ENCODE measurements at places on chromosomes 3 and 15. TPM values are rescaled to one million over a fixed set of nuclear protein-coding genes. Genes with fewer than 3 reads are reported as not detected.
A peak's percentile ranks its signal among the peaks of the same experiment; 100 is the strongest.

DNA sequence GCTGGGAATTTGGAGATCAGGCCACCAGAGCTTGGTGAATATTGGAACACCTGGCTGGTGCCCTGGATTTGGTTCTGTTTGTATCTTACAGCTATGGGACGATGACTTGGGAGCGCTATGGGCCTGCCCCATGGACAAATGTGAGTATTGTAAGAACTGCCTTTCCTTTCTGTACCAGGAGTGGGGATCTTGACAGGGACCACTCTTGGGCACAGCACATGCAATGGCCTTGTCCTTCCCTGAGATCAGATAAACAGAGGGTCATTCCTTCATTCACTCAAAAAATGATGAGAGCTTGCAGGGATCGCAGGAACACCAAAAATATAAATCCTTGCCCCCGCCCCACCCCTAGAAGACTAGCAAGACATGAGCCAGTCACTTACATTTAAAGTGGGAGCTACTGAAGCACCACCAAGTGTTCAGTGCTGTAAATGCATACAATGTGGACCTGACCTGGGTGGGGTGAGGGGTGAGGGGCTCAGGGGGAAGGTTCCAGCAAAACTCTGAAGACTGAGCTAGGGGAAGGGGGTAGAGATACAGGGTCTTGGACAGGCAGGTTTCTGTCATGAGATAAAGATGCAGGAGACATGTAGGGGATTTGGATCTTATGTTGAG is 2.7 kb upstream of the CRELD1 start:
- peaks cover 27% of the 10 kb centered on the region for H3K4me1 ChIP-seq
- no peaks in the 10 kb centered on the region for H3K27me3 ChIP-seq
- H3K4me3 ChIP-seq: no peak overlapping the region
- H3K27ac ChIP-seq: no peak overlapping the region

DNA sequence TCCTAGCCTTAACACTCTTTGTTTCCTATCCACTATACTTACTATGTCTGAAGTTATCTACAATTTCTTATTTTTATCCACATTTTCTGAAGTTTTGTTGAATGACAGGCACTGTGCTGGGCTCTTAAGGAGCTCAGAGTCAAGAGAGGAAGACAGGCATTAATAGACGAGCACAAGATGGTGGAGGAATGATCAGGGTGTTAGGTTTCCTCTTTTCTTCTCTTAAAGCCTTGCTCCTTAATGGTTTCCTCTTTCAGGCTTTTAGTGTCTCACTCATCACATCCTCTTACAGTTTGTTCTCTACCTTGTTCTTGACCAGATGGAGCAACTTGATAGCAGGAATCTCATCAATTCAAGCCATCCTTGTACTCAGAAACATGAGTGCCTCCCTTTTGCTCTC is 52.9 kb upstream of the BCL6 start:
- no peak for DNase-seq
- H3K4me3 ChIP-seq: no peak overlapping the region
- H3K27ac ChIP-seq: peak overlapping the region; percentile 92
- no peaks in the 10 kb centered on the region for H3K27me3 ChIP-seq

DNA sequence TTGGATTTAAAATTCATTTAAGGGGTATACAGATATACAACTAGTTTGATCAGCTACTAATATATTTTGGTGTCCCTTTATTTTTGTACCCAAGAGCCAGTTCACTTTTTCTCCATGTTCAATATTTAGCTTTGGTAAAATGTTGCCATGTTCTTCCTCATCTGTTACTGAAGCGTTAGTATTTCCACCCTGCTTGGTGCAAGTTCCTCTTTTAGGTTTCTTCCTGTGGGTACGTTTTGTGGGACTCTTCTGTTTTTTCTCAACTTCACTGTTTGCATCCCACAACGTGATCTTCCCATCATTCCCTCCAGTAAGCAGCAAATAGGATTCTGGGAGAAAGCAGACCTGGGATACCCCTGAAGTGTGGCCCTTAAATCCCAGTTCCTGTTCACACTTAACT is 14.1 kb downstream of the WDR53 start:
- H3K27me3 ChIP-seq: no peaks in the 10 kb centered on the region
- no peak overlapping the region for H3K27ac ChIP-seq
- no peaks in the 10 kb centered on the region for H3K4me1 ChIP-seq

DNA sequence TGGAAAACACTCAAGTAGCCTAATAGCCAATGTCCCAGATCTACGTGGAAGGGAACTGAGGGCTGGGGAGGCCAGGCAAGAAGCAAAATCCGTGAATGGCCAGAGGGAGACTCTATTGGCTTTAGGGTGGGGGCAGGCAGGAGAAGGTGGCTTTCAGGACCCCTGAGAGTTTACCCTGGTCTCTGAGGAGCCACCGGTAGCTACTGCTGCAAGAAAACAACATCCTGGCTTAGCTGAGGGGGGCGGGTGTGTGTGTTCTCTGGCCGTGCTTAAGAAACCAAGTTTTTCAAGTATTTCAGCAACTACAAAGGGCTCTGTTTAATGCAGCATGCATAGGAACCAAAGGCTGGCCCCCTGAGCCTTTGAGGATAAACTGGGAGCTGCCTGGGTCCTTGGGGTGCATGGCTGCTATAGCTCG is 47.6 kb upstream of the TRPM1 start:
- H3K27me3 ChIP-seq: no peaks in the 10 kb centered on the region
- H3K4me3 ChIP-seq: no peak overlapping the region
- no peaks in the 10 kb centered on the region for H3K36me3 ChIP-seq
- H3K4me1 ChIP-seq: no peaks in the 10 kb centered on the region
- no peak overlapping the region for H3K27ac ChIP-seq

DNA sequence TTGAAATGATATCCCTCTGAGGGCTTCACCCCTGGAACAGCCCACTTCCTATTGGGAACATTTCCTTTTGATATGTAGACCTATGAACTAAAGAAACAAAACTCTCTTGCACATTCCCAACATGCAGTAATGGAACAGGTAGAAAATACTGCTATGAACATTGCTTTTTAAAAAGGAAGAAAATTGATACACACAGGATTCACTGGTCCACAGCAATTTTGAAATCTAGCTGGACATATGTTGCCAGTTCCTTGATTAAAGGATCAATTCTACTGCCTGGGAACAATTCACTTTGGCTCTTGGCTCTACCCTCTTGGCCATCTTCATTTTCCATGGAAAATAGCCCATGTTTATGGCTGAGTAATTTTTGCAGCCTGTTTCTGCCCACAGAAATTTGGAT is 74.9 kb upstream of the ZNF280D start:
- H3K27me3 ChIP-seq: peaks cover 2% of the 10 kb centered on the region
- H3K4me1 ChIP-seq: peaks cover 5% of the 10 kb centered on the region
- H3K4me3 ChIP-seq: no peak overlapping the region
- no peak for DNase-seq

The CIB2 gene
- total RNA-seq: 0.91 TPM

DNA sequence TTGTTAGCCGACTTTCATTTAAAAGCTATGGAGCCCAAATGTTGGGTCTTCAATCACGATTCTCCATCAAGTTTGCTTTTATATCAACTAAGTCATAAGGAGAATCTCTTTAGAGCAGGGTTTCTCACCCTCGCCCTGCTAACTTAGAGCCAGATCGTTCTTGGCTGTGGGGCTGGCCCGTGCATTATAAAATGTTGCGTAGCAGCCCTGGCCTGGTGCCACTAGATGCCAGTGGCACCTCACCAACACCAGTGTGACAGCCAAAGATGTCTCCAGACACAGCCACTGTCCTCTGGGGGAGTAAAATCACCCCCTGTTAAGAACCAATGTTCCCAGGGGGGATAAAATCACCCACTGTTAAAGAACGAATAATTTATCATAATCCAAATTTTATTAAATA is 226.1 kb downstream of the OCA2 start:
- H3K27ac ChIP-seq: no peak overlapping the region
- no peaks in the 10 kb centered on the region for H3K4me1 ChIP-seq
- no peak overlapping the region for H3K4me3 ChIP-seq
- no peaks in the 10 kb centered on the region for H3K36me3 ChIP-seq
- DNase-seq: no peak
- no peaks in the 10 kb centered on the region for H3K27me3 ChIP-seq

The MUSTN1 gene
- not detected for total RNA-seq

DNA sequence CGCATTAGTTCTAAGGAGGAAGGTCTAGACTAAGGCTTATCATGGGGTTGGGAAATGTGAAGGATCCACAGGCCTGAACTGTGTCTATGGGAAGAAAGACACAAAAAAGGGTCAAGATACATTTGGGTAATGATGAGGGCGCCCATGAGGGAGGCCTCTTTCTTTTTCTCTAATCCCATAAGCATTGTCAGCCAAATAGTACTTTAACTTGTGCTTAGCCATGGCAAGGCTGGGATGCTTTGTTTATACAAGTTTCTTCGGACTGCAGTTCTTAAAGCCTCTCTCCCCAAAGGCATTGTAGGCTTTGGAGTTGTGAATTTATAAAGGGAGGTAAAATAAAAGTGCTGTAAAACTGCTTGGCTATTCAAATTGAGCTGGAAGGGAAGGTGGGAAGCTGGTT is 23.4 kb downstream of the ARMC8 start:
- DNase-seq: no peak
- no peak overlapping the region for H3K27ac ChIP-seq
- peaks cover 12% of the 10 kb centered on the region for H3K4me1 ChIP-seq
- H3K27me3 ChIP-seq: no peaks in the 10 kb centered on the region
- peaks cover 30% of the 10 kb centered on the region for H3K36me3 ChIP-seq

DNA sequence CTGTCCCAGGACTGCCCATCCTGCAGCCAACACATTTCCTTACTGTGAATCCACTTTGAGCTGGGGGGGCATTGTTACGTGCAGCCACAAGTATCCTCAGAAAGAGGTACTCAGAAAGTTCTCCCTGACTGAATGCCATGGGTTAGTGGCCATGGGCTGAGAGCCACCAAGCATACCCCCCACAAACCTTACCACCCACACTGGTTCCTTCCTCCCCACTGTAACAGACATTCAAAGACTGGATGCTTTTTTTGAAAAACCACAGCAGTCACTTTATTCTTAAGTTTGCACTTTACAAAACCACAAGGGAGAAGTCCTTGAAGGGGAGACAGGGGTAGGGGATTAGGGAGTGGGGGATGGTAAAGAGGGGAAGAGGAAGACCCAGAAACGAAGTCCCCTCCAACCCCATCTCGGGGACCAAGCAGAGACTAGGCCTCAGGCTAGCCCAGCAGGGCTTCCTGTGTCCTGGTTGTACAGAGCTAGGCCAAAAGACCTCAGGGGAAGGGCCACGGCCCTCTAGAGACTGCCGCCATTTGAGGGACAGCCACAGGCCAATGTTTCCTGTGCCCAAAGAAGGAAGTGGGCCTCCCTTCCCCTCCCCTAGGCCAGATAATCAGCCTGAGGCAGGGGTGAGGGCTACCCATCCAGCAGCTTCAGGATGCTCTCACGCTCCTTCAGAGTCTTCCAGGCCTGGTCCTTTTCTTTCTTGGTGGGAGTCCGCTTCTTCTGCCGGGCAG is 10.1 kb upstream of the CAMK1 start:
- H3K36me3 ChIP-seq: peaks cover 37% of the 10 kb centered on the region
- no peaks in the 10 kb centered on the region for H3K27me3 ChIP-seq
- peak; percentile 56 for DNase-seq
- peak overlapping the region; percentile 95 for H3K27ac ChIP-seq
- H3K4me1 ChIP-seq: peaks cover 61% of the 10 kb centered on the region

DNA sequence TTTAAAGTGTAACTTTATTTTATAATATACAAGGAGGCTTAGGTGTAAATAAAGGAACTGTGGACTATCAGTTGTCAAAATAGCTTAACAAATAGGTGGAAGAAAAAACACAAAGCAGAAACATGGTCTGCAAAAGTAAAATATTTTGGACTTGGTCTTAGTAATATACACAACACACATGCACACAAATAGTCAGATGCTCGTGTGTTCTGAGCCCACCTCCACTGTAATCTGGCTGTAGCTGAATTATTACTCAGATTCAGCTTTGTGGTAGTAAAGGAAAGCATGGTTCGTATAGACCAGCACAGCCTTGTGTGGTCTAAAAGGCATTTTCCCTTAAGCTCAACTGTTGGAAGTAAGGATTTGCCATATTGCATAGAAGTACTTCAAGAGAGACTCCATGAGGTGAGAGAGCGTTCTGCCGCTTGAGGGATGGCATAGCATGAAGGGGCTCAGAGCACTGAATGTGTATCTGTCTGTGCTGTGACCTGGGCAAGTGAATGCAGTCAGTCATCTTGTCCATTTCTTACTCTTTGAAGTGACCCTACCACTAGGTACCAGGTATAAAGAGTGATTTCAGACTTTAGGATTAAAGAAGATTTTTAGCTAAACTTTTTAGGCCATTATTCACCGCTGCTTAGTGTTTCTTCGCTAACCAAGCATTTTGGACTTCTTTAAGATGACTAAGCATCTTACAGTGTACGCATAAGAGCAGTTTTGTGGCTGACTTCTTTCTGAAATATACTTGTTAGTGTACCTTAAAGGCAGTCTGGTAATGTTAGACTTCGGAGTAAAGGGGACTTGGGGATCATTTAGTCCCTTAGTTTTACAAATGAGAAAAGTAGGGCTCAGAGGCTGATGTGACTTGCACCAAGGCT is 15.2 kb downstream of the TPM1 start:
- no peak overlapping the region for H3K4me3 ChIP-seq
- H3K27me3 ChIP-seq: no peaks in the 10 kb centered on the region
- H3K27ac ChIP-seq: no peak overlapping the region
- H3K4me1 ChIP-seq: peaks cover 5% of the 10 kb centered on the region
- peaks cover 15% of the 10 kb centered on the region for H3K36me3 ChIP-seq
- DNase-seq: no peak

DNA sequence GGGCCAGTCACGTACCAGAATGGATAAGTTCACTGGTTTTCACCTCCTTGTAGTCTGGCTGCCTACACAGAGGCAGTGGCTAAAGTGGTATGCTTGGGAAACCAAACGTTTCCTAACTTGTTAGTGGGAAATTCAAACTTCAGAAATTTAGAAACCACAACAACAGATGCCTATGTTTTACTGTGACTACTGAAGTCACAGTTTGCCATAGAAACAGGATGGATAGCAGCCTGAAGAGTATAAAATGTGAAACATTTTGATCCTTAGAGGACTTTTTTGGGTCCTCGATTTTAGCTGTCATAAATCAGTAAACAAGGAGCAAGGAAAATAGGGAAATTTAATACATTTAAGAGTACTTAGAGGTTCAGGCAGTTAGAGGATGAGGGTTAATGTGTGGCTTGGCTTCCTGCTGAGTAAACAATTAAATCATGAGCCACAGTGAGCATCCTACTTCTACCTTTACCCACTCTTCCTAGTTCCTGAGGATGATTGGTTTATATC is 48.6 kb downstream of the CMSS1 start:
- H3K27me3 ChIP-seq: no peaks in the 10 kb centered on the region
- H3K4me1 ChIP-seq: peaks cover 37% of the 10 kb centered on the region
- peaks cover 8% of the 10 kb centered on the region for H3K36me3 ChIP-seq
- no peak overlapping the region for H3K4me3 ChIP-seq
- no peak overlapping the region for H3K27ac ChIP-seq

DNA sequence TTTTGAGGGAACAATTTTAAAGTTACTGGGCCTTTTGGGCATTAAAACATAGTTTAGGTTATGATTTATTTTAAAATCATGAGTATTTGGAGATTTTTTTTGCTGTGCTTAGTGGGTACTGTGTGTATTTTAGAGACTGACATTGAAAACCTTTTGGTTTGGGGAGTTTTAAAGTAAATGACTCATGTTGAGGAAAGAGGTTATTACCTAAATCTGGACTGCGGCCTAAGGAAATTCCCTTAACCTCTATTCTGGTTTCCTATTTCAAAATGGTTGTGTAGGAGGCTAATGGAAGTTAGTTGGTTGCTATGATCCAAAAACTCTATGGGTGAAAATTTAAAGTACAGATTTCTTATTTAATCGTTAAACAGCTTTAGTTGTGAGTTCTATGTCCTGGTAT is 57.3 kb upstream of the DPH6 start:
- no peak overlapping the region for H3K4me3 ChIP-seq
- peaks cover 10% of the 10 kb centered on the region for H3K27me3 ChIP-seq
- no peak overlapping the region for H3K27ac ChIP-seq
- no peak for DNase-seq

All from activated CD4-positive, alpha-beta T cell treated with anti-CD3 and anti-CD28 coated beads for 36 hours (primary cell).